ENCODE measurements at places on chromosomes 11 and 22.
A peak's percentile ranks its signal among the peaks of the same experiment; 100 is the strongest.

- no peak overlapping the region for H3K27ac ChIP-seq
- H3K4me3 ChIP-seq = no peak overlapping the region
- H3K27me3 ChIP-seq = no peaks in the 10 kb centered on the region
- DNase-seq = no peak
- H3K36me3 ChIP-seq = no peaks in the 10 kb centered on the region
Measured at GRCh38 chr11:45100339-45100738, 46.1 kb upstream of the PRDM11 start.

DNA sequence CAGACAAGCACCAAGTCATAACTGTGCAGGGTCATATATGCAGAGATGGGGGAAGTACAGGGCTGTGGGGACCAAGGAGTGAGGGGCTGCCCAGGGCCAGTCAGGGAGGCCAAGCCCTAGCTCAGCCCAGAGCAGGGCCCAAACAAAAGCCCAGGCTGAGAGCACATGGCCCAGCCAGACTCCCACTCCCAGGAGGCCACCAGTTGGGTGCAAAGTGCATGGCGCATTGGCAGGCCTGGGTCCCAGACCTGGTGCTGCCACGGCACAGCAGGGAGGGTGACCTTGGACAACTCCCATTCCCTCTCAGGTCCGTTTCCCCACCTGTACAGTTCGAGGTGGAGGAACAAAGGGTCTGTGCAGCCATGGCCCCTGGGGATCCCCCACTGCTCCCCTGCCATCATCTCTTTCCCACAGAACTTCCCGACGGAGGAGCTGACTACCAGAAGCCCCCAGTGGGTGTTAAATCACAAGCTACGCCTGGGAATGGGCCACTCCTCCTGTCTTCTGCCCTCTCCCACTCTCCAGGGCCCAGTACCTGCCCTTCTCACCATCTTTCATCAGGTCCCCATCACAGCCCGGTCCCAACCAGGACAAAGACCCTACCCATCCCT is 608 bp downstream of the NIPSNAP1 start:
- no peaks in the 10 kb centered on the region for H3K27me3 ChIP-seq
- DNase-seq = no peak
- peaks cover 8% of the 10 kb centered on the region for H3K4me1 ChIP-seq
- H3K27ac ChIP-seq = peak overlapping the region; percentile 75
- H3K36me3 ChIP-seq = no peaks in the 10 kb centered on the region

DNA sequence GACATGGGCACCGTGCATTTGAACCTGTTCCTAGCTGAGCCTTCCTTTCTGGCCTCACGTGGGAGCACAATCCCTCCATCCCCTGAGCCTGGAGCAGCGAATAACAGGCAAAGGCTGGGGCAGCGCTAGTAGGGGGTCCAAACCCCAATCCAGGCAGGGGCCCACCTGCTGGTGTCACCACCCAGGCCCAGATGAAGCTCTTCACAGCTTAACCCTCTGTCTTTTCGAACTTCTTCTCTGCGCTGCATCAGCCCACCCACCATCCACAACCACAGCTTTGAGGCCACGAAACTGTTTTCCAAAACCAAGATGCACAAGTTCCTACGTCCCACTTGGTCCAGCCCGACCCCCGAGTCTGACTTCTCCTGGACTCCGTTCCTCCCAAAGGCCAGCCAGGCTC is 11.5 kb downstream of the KCNC1 start:
- no peaks in the 10 kb centered on the region for H3K36me3 ChIP-seq
- H3K4me1 ChIP-seq = no peaks in the 10 kb centered on the region
- no peak overlapping the region for H3K4me3 ChIP-seq

GRCh38 chr11:61120099-61120705 is 17.9 kb downstream of the CD5 start:
- peaks cover 43% of the 10 kb centered on the region for H3K4me1 ChIP-seq
- peaks cover 93% of the 10 kb centered on the region for H3K36me3 ChIP-seq
- H3K27ac ChIP-seq = peak overlapping the region; percentile 75
- no peak for DNase-seq
- no peaks in the 10 kb centered on the region for H3K27me3 ChIP-seq

- H3K4me1 ChIP-seq = peaks cover 27% of the 10 kb centered on the region
- DNase-seq = no peak
- H3K27ac ChIP-seq = no peak overlapping the region
- no peak overlapping the region for H3K4me3 ChIP-seq
- H3K27me3 ChIP-seq = no peaks in the 10 kb centered on the region
Measured at GRCh38 chr22:19603767-19604166, 79.6 kb upstream of the CLDN5 start.

DNA sequence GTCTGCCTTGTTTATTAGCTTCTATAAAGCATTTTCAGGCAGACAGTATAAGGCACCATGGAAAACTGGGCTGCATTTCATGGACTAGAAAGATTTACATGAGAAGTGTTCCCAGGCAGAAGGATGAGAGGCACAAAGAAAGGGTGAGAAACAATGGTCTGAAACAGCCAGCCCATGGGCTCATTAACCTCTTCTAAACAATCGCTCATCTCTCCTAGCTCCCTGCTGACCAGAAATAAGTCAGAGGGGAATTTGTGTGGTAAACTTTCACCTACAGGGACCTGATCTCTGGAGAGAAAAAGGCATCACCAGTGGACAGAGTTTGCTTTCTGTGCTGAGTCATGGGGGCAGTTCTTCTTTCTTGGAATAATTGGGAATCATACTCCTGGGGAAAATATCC is 51.8 kb upstream of the KIRREL3 start:
- no peak for DNase-seq
- no peaks in the 10 kb centered on the region for H3K36me3 ChIP-seq
- H3K4me1 ChIP-seq = no peaks in the 10 kb centered on the region
- no peak overlapping the region for H3K4me3 ChIP-seq
- H3K27ac ChIP-seq = no peak overlapping the region

DNA sequence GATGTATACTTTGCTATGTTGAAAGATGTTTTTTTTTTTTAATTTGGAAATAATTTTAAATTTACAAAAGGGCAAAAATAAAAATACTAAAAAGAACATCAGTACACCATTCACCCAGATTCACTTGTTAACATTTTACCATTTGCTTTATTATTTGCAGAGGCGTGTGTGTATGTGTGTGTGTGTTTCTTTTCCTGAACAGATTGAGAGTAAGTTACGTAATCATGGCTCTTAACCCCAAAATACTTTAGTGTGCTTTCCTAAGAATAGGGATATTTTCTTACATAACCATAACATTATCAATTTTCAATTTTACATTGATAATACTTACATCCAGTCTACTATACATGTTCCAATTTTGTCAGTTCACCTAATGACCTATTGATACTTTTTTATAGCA is 91.5 kb upstream of the HORMAD2 start:
- DNase-seq = no peak
- H3K36me3 ChIP-seq = peaks cover 59% of the 10 kb centered on the region
- H3K4me1 ChIP-seq = no peaks in the 10 kb centered on the region
- no peaks in the 10 kb centered on the region for H3K27me3 ChIP-seq

GRCh38 chr11:65274735-65275682 is 13.2 kb downstream of the POLA2 start:
- DNase-seq = no peak
- peaks cover 2% of the 10 kb centered on the region for H3K4me1 ChIP-seq
- H3K27me3 ChIP-seq = no peaks in the 10 kb centered on the region
- no peak overlapping the region for H3K27ac ChIP-seq
- H3K4me3 ChIP-seq = no peak overlapping the region

GRCh38 chr11:76148941-76149613 is 57.2 kb downstream of the WNT11 start:
- no peak overlapping the region for H3K27ac ChIP-seq
- DNase-seq = no peak
- peaks cover 11% of the 10 kb centered on the region for H3K4me1 ChIP-seq
- H3K4me3 ChIP-seq = no peak overlapping the region
- no peaks in the 10 kb centered on the region for H3K36me3 ChIP-seq

GRCh38 chr11:11440144-11440543 is 87.1 kb upstream of the CSNK2A3 start:
- H3K27me3 ChIP-seq = no peaks in the 10 kb centered on the region
- no peak overlapping the region for H3K4me3 ChIP-seq
- no peak for DNase-seq

GRCh38 chr11:2889362-2890273 is 4.0 kb upstream of the CDKN1C start:
- no peaks in the 10 kb centered on the region for H3K36me3 ChIP-seq
- DNase-seq = no peak
- H3K27ac ChIP-seq = no peak overlapping the region
- no peaks in the 10 kb centered on the region for H3K27me3 ChIP-seq
- peaks cover 46% of the 10 kb centered on the region for H3K4me1 ChIP-seq

- H3K4me3 ChIP-seq = no peak overlapping the region
- H3K36me3 ChIP-seq = no peaks in the 10 kb centered on the region
- no peaks in the 10 kb centered on the region for H3K27me3 ChIP-seq
- H3K4me1 ChIP-seq = no peaks in the 10 kb centered on the region
- H3K27ac ChIP-seq = no peak overlapping the region
- DNase-seq = no peak
Measured at GRCh38 chr11:100671471-100671870, 15.6 kb upstream of the ARHGAP42 start.

Measured in CD4-positive, CD25-positive, alpha-beta regulatory T cell (primary cell).